ENCODE measurements at places on chromosomes 4 and X.

DNA sequence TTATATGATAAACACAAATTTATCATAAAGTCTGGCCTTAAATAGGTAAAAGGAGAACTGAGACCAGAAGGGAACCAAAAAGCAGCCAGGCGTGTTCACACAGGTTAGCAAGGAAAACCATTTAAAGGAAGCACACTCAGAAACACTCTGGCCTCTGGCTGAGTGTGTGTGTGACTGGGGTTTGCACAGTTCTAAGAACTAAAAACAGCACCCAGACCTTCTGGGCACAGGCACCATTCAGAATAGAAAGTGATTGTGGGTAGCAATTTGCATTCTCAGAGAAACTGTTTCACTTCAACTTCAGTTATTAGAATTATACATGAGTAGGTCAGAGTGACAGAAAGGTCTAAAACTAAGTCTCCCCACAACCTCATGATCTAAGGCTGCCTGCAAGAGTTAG, 10.0 kb downstream of the GPR82 start:
- DNase-seq = peak; percentile 37

GRCh38 chr4:25929298-25929686, 15.3 kb downstream of the SMIM20 start:
- DNase-seq = no peak

DNA sequence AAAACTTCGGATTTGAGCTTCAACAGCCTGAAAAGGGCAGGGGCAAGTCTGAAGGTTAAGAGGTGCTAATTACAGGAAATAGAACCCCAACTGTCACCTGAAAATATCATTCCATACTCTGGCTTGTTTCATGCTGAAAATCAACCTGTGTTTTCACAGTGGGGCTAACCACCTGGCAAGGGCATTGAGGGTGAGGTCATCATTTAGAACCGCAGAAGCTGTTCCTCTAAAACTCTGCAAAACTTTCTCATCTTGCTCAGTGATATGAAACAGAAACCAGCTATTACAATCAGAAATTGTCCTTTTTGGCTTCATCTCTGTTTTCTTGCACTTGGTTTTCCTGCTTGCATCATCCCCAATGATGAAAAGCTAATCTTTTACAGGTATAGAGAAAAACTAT, 247.6 kb downstream of the DCLK2 start:
- no peak for DNase-seq

GRCh38 chr4:1381944-1382541, 24.2 kb downstream of the NKX1-1 start:
- no peak for DNase-seq

Data from suppressor macrophage treated with lipopolysaccharide for 4 hours (primary cell).